Neural progenitor cell (in vitro differentiated cells): ENCODE measurements at places on chromosomes 5 and 9.

GRCh38 chr5:177372034-177372896 lies 12.0 kb upstream of the SLC34A1 start:
- no peak for DNase-seq

- no peak for DNase-seq
Measured at GRCh38 chr9:34151398-34151797, 24.9 kb upstream of the DCAF12 start.

- DNase-seq: peak; percentile 41
Measured at GRCh38 chr9:78397454-78397853, 100.5 kb downstream of the PSAT1 start.

- peak; percentile 62 for DNase-seq
Measured at GRCh38 chr9:3884736-3885135, 358.9 kb upstream of the RFX3 start.

DNA sequence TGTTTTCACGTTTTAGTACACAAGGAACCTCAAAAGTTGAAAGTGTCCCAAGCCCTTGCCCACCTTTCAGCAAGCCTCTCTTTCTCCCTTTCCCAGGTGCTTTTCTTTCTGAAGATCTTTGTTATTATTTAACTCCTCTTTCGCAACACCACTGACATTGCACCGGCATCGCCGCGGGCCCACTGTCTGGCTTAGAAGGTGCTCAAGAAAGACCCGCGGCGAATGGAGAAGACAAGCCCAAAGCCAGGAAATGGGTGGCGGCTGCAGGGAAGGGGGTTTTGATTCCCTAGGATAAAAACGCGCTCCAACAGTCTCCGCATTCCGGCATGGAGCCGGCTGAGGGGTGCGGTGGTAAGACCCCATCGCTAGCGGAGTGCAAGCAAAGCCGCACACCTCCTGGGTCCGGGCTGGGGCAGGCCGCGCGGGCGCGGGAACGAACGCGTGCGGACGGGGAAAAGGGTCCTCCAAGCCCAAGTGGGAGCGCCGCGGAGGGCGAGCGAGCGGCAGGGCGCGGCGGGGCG lies 404 bp upstream of the AFAP1L1 start:
- no peak for DNase-seq
